ENCODE measurements at places on chromosomes 2 and 18. TPM values are rescaled to one million over a fixed set of nuclear protein-coding genes. Genes with fewer than 3 reads are reported as not detected.

GRCh38 chr18:76145521-76146376 is 349.3 kb downstream of the ZNF516 start:
- no peak for DNase-seq

- no peak for DNase-seq
Observed at GRCh38 chr18:24936691-24937090, 415.3 kb downstream of the ZNF521 start.

GRCh38 chr2:120503793-120504571 is 158.0 kb downstream of the INHBB start:
- no peak for DNase-seq

DNA sequence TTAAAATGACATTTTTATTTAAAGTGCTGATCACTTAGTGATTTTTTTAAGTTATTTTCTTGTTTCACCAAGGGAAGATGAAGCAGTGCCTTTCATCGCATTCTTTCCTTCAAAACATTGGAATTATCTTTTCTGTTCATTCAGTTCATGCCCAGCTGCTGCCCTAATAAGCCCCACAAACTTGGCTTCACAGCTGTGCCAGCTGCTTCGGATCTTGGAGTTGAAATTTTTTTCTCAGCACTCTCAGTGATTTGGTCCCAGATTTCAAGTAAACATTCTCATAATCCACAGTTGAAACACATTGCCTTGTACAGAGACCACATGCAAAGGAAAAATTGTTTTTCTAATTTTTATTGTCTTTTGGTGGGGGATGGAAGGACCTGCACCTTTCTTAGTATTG is 353.3 kb upstream of the LRP1B start:
- no peak for DNase-seq

DNA sequence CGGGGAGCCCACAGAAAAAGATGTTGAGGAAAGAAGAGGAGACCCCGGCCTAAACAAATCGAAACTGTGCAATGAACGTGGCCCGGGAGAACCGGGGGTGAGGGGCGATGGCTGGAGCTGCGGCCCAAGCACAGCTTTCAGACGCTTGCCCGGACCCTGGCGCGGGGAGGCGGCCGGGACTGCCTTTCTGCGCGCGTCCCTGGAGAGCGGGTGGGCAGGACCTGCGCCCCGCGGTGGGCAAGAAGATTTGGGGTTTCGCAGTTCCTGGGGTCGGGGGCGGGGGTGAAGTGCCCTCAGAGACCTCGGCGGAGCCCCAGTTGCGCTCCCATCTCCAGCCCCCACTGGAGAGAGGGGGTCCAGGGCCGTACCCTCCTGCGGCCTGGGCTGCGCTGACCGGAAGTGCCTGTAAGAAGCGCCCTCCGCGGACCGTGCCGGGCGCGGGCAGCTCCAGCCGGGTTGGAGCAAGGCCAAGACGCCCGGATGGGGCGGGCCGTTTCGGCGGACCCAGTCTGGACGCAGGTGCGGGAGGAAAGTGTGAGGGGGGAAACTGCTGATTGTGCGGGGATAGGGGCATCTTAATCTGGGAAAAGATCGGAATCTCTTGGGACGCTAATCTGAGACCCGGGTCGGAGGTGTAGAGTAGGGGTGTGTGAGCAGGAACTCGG is 11.6 kb downstream of the EN1 start:
- no peak for DNase-seq

DNA sequence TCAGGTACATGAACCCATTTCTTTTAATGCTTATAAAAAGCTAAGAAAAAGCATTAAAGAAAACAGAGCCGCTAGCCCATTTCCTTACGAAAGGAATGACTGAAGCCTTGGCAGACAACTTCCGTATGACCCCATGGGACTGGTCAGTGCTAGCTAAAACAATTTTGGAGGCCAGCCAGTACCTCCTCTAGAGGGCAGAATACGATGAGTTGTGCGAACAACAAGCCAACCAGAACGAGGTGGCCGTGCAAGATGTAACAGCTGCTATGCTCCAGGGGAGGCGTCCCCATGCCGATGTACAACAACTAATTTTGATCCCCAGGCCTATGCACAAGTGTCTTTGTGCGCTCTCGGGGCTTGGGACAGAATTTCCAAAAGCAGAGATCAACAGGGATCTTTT is 16.7 kb downstream of the MAP3K2 start:
- no peak for DNase-seq

DNA sequence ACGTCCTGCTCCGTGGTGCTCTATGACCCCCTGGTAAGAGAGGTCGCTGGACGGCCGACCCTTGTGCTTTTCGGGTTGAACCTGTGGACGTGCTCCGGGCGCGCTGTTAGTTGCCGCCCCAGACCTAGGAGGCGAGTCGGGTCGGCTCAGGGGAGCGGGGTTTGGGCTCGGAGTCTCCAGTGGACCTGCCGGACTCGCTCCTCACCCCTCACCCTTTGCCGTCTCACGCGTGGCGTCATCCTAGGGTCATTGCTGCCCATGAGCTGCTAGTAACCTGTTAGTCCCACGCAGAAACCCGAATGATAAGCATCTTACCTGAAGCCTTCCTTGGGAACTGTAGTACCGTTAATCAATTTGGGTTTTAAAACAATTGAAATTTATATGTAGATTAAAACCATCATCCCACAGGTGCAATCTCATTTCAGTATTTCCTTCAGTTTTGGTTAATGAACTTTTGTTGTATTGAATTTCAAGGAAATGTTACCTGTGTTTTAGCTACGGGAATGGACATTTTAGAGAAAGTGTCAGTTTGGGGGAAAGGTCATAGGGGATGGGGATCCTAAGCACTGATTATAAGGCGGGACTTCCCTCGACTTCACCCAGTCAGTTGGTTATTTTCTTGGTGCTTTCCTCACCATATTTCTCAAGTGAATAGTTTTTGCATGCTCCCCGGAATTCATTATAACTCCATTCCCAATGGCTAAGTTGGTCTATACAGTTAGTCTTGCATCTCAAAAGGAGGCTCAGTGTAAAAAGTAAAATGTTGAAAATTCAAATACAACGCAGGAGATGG is 536 bp downstream of the ELP2 start:
- no peak for DNase-seq

GRCh38 chr2:125281242-125281641 is 1256.2 kb downstream of the CNTNAP5 start:
- no peak for DNase-seq

DNA sequence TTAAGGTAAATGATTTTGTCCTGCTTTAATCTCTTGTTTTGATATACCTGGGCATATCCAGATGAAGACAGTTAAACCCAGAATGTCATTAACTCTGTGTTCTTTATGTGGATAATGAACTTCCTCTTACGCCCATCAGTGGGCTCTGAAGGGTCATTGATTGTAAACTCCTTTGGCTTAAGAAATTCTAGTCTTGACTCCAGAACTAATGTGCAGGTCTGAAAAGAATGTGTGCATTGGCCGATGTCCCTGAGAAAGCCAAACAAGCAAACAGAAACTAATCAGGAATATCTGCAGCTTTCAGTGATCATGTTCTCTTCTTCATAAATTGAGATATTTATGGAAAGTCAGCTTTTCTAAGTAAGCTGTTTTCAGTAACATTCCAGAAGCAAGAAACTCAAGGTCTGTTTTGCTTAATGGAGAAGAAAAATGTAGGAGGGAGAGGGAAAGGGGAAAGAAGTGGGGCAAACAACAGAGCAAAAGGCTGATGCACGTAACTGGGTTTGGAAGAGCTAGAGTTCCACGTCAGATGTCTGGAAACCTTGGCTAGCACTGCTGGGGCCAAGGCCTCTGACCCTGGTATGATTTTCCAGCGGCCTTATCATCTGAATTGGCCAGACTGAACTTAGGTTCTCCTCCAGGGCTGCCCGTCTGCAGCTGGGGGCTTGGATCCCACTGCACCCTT is 61.3 kb upstream of the FHL2 start:
- DNase-seq, result no peak

DNA sequence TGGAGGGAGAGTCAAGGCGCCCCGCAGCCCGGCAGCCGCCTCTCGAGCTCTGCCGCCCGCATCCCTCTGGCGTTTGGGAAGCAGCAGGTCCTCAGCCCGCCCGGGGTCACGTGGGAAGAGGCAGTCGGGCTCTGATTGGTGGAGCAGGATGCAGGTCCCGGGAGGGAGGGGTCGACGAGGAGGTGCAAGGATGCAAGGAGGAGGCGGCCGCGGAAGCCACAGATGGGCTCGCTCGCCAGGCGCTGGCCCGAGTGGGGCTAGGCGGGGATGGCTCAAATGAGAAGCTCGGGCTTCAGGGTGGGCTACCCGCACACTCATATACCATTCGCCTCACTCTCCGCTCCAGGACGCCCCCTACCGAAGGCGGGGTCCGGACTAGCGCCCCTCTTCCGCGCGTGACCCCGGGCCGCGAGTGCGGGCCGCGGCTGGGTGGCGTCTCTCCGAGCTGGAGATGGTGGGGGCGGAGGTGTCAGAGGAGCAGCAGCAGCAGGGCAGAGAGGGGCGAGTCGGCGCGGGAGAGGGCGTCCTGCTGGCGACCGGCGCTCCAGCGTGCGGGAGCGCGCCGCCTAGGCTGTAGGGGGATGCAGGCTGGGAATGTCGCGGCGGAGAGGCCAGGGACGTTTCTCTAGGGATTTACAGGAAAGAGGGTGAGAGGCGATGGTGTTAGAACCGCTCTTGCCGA is at the start of gene TMEFF2:
TSS of gene TMEFF2 (minus strand) at position 68 of the 682 bp plus-strand sequence. CDS start 409 bp downstream, outside the sequence.
- DNase-seq, result peak; percentile 57

GRCh38 chr2:199833525-199833924 is 17.5 kb downstream of the FTCDNL1 start:
- no peak for DNase-seq

GRCh38 chr2:239098288-239098970 is 250.5 kb downstream of the TWIST2 start:
- DNase-seq, result no peak

DNA sequence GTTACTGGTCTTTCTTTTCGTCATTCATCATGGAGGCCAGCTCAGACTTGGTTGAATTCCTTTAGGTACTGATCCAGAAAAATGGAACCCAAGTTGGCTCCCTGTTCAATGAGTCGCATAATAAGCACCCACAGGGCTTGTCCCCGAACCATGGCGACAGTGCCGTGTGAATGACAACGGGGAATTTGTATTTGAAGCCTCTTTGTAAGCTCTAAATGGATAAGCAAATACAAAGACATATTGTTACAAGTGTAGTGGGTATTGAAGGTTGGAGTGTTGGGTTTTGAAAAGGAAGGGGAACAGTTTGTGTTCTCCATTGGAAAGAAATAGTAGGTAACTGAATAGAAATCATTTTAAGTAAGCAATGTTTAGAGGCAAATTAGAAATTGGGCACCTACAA is 288.9 kb downstream of the SLC4A3 start:
- DNase-seq, result no peak

- DNase-seq, result no peak
Observed at GRCh38 chr2:109284826-109285225, 155.8 kb downstream of the SH3RF3 start.

DNA sequence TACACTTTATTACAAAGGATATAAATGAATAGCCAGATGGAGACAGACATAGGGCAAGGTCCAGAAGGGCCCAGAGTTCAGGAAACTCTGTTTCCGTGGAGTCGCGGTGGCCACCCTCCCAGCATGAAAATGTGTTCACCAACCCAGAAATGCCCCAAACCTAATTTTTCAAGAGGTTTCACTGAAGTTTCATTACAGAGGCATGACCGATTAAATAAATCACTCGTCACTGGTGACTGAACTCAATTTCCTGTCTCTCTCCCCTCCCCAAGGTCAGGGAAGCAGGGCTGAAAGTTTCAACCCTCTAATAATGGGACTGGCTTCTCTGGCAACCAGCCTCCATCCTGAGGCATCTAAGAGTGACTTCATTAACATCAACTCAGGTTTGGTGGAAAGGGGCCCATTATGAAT is 22.4 kb downstream of the USP40 start:
- no peak for DNase-seq

DNA sequence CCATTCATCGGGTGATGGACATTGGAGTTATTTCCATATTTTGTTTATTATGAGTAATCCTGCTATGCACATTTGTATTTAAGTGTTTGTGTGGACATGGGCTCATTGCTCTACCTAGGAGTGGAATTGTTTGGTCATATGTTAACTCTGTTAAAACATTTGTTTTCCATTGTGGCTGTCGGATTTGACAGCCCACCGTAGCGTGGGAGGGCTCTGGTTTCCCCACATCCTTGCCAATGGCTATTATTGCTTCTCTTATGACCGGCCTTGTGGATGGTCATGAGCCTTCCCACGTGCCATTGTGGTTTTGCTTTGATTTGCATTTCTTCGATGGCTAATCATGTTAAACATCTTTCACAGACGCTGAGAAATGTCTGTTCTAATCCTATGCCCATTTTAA is 92.0 kb downstream of the ZNF236 start:
- DNase-seq, result no peak

DNA sequence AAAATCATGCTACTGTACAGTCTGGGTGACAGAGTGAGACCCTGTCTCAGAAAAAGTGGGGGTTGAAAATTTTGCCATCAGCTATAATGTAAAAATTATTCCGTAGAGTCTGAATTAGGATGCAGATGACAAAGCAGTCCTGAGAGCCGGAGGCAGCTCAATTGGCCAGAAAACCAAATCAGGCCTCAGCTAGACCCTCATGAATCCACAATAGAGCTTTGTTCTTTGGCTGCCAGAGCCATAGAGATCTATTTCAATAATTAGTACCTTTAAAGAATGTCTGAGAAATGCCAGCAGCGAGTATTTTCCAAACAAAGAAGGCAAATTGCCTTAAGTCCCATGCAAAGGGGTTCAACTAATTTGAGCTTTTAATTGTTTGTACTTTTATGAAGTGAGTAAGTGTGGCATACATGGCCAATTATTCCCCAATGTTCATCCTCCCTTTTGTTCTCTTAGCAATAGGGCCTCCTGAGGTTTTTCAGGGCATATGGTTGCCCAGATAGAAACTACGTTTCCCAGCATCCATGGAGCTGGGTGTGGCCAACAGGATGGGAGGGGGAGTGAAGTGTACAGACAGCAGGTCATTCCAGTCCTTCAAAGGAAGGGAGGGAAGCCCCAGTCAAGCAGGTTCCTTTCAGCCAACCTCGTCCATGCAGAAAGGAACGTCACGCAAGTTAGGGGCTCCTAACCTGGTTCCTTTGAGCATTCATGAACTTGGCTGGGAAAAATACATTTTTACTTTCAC is 211.3 kb upstream of the APCDD1 start:
- DNase-seq, result no peak

- peak; percentile 43 for DNase-seq
Observed at GRCh38 chr2:237904831-237905599, 45.6 kb downstream of the RAMP1 start.

DNA sequence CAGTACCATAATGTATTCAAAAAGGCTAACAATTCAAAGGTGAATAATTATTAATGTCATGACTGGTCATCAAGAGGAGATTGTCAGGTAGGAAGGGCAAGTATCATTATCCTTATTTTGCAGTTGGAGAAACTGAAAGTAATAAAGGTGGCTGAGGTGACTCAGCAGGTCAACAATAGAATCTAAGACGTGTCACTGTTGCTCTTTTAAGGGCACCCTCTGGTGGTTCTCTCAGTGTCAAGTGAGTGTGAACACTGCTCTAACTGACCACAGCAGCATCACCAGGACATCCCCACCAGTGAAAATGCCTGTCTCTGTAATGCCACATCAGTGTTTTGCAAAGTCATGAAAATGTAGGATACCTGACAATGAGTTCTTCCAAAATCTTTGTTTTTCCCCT is 69.7 kb downstream of the DCC start:
- DNase-seq, result no peak

The NLRC4 gene
- not detected for total RNA-seq

The DSG2 gene
- total RNA-seq, result 0.32 TPM

The ACTR3 gene
- total RNA-seq, result 604 TPM

The FAM237A gene
- not detected for total RNA-seq

The DLGAP1 gene
- total RNA-seq, result not detected

The CAVIN2 gene
- total RNA-seq, result not detected

The CD8B gene
- 439 TPM for total RNA-seq
